NCI-H510A treated with DMSO at 0.1 percent for 48 hours (cell line): ENCODE measurements at places on chromosomes 4 and X.

DNA sequence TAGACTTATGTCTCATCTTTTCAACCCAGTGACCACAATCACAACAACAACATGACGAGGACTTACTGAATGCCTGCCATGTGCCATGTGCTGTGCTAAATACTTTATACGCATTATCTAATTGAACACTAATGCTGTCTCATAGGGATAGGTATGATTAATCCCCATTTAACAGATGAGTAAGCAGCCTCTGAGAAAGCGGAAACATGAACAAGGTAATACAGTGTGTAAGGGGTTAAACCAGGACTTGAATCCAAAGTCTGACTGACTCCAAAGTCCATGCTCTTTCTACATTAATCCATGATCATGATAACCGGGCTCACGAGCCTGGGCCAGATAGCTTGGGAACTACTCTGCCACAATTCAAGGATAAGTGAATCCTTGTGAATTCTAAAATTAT, 105.3 kb upstream of the MBNL3 start:
- DNase-seq, result no peak

DNA sequence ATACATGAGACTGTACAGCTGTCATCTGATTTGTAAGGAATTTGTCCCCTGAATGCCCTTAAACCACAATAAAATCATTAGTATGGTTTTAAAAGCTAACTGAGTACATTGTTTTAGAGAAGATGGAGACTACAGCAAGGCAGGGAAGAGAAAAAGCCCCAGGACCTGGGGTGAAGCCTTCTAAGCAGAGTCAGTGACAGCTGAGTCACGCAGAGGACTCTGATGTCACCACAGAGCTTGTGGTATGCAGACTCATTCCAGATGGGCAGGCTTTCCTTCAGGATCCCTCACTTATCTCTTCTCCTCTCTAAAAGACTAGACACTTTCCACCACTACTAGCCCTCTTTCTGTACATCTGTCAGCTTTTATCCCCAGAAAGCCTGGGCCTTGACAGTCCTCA, 97.1 kb upstream of the ATOH1 start:
- DNase-seq, result no peak

DNA sequence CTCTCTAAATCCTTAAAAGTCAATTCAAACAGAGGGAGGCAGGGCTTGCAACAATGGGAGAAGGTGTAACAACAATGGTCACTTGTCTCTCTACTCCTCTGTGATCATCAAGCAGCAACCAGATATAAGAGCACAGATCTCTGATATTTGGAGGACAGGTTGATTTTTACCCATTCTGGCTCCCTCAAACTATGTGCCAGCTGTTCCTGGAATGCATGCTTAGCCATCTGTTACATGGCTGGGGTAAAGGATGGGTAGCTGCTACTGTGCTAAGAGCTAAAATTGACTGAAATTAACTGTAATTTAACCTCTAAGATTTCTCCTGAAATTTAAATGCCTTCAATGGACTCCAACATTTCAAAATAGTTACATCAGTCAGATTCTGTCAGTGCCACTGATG, 1459.9 kb downstream of the PCDH7 start:
- DNase-seq, result no peak

DNA sequence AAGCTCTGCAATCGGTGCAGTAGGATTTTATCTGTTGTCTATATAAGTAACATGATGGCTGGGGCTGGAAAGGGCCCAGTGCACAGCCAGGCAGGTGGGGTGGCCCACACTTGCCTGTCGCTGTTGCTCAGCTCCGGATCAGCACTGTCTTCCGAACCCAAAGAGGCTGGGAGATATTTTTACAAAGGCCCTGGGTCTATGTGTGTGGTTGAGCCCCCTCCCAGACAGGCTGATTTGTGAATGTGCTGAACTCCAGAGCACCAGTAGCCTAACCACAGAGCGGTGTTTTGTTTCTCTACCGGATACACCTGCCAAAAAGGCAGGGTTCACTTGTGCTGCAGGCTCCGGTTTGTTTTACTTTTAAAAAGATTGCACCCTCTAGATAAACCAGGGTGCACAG, 33.5 kb upstream of the CHRNA9 start:
- DNase-seq, result no peak

DNA sequence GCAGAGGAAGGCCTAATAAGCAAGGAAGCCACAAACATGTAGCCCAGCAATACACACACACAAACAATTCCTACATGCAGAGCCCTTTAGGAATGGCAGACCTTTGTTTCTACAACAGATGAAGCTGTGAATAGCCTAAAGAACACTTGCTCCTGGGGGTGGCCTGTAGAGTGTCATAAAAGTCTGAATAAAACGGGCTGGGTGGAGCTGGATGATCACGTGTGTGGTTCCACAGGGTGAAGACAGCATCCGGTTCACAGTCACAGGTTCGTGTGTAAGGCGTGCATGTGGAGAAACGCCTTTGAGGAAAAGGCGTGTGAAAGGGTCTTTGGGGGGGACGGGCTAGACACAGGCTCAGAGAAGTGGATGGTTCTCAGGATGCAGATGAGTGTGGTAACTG, 156.1 kb downstream of the AFAP1 start:
- DNase-seq, result no peak

GRCh38 chr4:130855533-130855932, 1759.6 kb downstream of the C4orf33 start:
- DNase-seq, result peak; percentile 7

- no peak for DNase-seq
Measured at GRCh38 chrX:93932471-93933220, 258.6 kb downstream of the FAM133A start.

GRCh38 chr4:159229164-159229563, 126.3 kb downstream of the RAPGEF2 start:
- DNase-seq, result no peak

- DNase-seq, result no peak
Measured at GRCh38 chr4:44965435-44966095, 239.2 kb upstream of the GNPDA2 start.

- DNase-seq, result no peak
Measured at GRCh38 chr4:125728568-125728967, 413.8 kb downstream of the FAT4 start.

DNA sequence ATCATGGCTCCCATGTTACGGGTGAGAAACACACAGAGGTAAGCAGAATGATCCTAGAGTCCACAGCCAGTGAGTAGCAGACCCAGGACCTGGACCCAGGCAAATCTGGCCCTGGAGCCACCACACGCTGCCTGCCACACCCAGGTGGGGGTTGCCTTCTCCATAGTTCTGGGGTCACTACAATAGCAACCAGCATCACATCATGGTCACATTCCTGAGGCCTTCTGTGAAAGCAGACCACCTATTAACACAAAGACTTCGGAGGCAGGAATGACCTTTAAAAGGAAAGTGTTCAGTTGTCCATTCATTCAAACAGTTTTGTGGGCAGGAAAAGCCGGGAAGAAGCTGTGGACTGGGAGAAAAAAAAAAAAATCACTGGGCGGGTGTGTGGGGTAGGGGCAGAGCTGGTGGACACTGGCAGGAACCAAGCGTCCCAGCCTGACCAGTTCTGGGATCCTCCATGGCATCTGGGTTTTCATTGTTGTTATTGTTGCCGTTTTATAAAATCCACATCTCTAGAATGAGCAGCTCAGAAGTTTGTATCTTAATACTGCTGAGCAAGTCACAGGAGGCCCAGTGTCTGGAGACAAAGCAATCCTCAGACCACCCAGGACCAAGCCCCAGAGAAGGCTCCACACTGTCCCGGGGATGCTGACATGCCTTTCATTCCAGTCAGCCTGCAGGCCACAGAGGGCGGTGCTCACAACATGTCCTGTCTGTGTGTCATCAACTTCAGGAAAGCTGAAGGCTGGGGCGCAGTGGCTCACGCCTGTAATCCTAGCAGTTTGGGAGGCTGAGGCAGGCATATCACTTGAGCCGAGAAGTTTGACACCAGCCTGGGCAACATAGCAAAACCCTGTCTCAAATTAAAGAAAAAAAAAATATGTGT, 67.0 kb downstream of the SEL1L3 start:
- no peak for DNase-seq

GRCh38 chrX:21394792-21395191, 20.6 kb downstream of the CNKSR2 start:
- no peak for DNase-seq
